Right renal cortex interstitium (tissue), 3 donors: ENCODE measurements at places on chromosomes 11 and 22.

DNA sequence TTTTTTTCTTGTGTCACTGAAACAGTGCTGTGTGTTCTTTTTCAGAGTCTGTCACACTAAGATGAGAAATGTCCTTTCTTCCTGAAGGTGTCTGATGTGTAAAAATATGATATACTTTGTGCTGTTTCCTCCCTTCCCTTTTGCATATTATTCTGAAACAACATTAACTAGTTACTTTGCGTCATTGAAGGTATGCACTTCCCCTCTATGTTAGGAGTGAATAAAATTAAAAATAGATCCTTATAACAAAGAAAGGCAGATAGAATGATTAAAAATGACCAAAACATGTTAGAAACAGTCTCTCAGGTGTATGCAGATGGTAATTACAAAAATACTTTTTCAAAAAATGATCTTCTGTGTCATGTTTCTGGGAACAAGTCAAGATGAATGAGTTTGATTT, 1.6 kb upstream of the RAB30 start:
- no peak for DNase-seq

DNA sequence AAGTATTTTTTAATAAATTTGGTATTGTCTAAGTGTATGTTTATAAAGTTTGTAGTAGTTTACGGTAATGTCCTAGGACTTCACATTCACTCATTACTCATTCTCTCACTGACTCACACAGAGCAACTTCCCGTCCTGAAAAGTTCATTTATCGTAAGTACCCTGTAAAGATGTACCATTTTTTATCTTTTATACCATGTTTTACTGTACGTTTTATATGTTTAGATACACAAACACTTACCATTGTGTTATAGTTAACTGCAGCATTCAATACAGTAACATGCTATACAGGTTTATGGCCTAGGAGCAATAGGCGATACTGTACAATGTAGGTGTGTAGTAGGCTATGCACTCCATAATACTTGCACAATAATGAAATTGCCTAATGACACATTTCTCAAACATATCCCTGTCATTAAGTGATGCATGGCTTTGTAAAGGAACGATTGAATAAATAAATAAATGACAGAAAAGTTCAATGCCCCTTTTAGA, 12.5 kb upstream of the CARD18 start:
- DNase-seq: no peak

GRCh38 chr11:70834277-70834940, 418.0 kb downstream of the SHANK2 start:
- no peak for DNase-seq

DNA sequence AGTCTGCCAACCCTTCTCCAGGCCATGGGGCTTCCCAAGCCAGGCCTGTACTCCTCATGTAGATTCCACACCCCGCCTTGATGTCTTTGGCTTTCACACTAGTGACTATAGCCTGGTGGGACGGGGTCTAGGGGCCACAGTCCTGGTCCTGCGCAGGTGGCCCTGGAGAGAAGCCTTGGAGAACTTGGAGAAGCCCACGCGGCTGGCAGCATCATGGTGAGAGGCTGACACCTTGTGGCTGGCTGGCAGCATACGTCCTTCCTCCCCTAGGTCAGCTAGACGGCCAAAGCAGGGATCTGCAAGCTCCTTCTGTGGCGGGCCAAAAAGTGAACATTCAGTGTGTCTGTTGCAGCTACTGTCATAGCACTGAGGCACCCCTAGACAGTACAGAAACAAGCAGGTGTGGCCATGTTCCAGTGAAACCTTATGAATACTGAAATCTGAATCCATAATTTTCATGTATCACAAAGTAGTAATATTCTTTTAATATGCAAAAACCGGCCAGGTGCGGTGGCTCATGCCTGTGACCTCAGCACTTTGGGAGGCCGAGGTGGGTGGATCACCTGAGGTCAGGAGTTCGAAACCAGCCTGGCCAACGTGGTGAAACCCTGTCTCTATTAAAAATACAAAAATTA, 42.0 kb downstream of the FAM83F start:
- no peak for DNase-seq

DNA sequence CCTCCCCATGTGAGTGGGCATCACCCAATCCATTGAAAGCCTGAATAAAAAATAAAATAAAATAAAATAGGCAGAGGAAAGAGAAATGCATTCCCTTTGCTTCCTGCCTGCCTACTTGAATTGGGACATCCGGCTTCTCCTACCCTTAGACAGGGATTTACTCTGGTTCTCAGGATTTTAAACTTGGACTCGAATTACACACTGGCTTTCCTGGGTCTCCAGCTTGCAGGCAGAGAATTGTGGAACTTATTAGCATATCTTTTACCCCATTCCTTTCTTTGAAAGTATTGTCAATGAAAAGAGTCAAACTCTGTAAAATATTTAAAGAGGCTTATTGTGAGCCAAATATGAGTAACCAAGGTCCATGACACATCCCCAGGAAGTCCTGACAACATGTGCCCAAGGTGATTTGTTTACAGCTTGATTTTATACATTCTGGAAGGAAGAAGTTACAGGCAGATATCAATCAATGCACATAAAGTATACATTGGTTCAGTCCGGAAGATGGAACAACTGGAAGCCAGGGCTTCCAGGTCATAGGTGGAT, 78.4 kb upstream of the CCDC90B start:
- no peak for DNase-seq

DNA sequence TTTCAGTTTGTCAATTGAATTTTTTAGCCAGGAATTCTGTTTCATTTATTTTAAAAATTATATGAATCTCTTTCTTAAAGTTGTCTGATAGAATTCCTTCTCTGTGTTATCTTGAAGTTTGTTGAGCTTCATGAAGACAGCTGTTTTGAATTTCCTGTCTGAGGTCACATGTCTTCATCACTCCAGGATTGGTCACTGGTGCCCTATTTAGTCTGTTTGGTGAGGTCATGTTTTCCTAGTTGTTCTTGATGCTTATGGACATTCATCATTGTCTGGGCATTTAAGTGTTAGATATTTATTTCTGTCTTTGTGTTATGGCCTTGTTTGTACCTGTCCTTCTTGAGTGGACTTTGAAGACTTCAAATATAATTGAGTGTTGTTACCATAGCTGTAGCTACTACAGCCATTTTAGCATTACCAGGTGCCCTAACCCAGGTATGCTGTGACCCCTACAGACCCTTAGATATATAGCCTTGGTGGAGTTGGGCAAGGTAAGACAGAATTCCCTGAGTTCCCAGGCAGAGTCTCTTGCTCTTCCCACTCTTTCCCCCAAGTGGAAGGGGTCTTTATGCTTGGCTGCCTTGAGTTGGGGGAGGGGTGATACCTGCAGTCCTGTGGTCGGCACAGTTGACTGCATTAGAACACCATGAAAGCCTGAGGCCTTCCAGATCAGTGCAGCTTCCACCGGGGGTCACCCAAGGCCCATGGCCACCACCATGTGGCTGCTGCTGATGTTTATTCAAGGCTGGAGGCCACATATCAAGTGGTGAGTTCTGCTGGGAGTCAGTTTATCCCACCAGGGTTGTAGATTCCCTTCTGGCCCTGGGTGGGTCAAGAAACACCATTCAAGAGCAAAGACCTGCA, 229.6 kb downstream of the DYNC2H1 start:
- DNase-seq: no peak

DNA sequence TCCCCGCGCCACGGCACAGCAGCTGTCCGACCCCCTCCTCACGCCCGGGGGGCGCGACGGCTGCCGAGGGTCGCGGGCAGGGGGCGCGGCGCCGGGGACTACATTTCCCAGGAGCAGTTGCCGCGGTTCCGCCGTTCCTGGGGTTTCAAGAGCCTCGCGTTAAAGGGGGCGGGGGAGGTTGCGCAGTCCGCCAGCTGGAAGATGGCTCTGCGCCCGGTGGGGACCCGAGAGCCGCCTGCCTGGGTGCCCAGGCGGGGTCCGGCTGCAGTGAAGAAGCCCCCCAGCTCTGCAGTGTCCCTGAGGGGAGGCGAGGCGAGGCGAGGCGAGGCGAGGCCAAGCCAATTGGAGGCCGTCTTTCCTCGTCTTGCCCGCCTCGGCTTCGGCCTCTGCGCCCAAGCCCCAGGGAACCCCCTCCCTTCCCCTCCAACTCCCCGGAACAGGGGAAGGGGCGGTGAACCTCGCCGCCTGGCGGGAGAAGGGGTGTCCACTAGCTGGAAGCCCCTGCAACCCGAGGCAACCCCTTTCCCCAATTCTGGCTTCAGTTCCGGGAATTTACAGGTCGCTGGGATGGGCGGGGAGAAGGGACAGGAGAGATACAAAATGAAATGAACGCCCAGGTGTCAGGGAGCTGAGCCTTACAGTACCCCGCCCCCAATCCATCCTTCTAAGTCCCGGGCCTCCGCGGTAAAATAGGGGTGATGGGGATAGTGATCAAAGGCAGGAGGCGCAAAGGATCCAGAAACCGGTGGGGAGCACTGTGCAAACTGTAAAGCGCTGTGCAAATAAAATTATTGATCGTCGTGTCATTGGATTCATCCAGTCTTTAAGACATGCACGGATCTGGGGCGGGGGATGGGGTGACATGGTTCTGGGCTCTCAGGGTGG, 5.2 kb upstream of the GCAT start:
- no peak for DNase-seq

DNA sequence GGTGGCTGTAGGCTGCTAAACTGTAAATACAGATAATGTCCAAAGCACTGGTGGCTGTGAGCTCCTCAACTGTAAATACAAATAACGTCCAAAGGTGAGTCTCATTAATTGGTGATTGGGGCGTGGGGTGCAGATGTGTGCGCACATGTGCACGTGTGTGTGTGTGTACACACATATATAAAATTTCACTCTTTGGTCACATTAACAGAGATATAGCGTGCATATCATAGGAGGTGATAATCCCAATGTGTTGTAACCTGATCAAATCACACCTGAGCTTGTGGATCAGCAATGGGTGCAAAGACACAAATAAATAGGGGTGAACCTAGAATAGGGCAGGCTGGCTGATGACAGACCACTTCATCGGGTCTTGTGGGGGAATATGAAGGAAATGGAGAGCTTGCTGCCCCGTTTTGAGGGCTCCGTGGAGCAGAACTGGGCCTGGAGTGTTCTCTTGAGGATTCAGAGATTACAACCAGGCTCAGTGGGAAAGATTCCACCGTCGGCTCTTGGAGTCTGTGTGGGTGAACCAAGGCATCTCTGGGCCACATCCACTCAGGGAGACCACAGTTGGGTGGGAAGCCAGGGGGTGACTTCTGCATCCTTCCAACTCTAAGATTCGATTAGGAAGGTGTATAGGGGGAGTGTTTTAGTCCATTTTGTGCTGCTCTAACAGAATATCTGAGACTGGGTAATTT, 24.9 kb upstream of the OSBPL5 start:
- no peak for DNase-seq

- DNase-seq: no peak
These were observed 97.8 kb downstream of the OSBP2 start for GRCh38 chr22:30792456-30792855.

DNA sequence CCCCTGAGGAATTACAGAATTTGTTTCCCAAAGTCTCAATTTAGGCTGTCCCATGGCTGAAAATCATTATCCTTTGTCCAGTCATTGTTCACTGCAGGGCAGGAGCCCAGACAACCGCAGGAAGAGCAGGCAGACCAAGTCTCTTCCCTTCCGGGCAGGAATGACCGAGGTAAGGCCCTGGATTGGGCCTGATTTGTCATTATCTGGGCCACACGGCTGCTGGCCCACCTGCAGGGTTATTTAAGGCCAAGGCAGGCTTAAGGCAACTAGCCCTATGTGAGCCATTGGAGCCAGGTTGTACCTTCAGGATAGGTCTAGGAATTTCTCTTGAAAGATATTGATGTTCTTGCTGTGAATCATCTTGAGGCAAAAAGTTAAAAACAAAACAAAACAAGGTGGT, 9.7 kb upstream of the IL10RA start:
- no peak for DNase-seq

GRCh38 chr11:101975734-101976133, 59.4 kb upstream of the ANGPTL5 start:
- no peak for DNase-seq

- no peak for DNase-seq
These were observed 44.7 kb upstream of the WEE1 start for GRCh38 chr11:9528573-9529333.

- DNase-seq: no peak
These were observed 909.8 kb downstream of the METTL15 start for GRCh38 chr11:29017941-29018340.

GRCh38 chr11:57230316-57230715, 6.7 kb downstream of the APLNR start:
- no peak for DNase-seq

- DNase-seq: no peak
These were observed 3.8 kb upstream of the FLI1 start for GRCh38 chr11:128689948-128690664.

GRCh38 chr11:120144501-120144900, 6.6 kb upstream of the TRIM29 start:
- DNase-seq: no peak

GRCh38 chr11:67639438-67639859, at the start of gene TBX10:
TBX10 (minus strand) TSS chr11:67639763; CDS start chr11:67639472, 291 bp downstream.
- no peak for DNase-seq

DNA sequence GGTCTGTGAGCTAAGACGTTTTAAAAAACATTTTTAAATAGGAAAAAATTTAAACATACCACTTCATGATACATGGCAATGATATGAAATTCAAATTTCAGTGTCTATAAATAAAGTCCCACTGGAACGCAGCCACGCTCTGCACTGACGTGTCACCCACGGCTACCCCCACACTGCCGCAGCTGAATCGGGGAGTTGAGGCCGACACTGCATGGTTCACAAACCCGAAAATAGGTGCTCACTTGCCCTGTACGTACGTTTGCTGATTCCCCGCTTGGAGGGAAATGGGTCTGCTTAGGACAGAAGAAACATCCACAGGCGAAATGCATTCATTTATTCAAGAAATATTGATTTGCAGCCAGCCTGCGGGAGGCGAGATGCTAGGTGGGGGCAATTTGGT, 1342.3 kb downstream of the TBC1D22A start:
- no peak for DNase-seq

GRCh38 chr22:45090497-45090910, 73.2 kb upstream of the NUP50 start:
- no peak for DNase-seq
